Upper lobe of right lung (tissue), 1 donor: ENCODE measurements at places on chromosomes 16 and 17.

DNA sequence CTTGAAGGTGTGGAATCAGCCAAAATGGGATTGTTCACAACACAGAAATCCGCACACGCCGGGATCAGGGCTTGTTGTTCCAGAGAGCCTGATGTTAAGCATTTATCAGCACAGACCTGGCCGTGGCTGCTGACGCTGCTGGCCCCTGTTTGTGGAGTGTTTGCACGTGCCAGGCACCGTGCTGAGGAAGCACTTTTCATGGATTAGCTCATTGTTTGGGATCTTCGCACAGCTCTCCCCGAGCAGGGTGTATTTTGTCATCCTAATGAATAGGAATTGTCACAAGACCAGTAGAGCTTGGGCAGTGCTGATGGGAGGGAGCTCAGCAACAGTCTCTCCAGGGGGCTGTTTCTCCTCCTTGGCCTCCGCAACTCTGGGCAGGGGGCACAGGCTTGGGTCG, 160.4 kb upstream of the PLCG2 start:
- no peak for DNase-seq

DNA sequence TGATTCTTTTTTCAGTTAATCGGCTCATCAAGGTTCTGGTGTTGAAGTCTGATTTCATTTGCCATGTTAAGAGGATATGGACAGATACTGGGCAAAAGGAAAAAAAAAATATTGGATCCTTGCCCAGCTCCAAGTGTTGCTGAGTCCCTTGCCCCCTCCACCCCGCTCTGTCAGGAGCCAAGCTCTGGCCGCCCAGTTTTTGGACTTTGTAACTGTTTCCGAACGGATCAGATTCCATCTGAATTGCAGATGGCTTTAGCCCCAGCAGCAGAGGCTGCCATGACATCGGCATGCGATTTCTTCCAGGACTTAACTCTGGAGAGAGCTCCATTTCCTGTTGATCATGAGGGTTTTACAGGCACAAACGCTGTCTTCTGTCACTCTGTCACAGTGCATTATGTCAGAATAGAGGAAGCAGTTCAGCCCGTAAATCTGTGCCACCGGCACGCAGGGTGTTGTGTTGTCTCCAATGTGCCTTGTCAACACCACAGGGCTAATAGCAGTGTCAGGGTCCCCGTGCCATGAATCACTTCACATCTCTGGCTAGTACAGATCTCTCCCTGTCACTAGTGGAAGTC, 615.6 kb downstream of the MAF start:
- DNase-seq, result no peak

- no peak for DNase-seq
Observed at GRCh38 chr16:82643136-82643535, 16.4 kb downstream of the CDH13 start.

DNA sequence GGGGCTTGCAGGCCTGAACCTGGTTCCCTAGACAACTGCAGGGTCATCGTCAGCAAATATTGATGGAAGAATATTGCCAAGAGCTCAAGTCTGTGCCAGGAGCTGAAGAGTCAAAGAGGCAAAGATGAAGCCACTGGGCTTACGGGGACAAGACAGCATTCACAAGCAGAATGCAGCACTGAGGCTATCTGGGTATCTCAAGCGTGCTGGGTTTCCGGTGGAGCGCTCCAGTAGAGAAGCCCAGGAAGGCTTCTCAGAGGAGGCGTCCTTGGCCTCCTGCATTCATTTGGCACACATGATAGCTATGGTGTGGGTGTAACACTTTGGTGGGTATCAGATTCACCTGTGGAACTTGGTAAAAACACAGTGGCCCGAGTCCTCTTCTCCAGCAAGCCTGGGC, 2.9 kb downstream of the FADS6 start:
- DNase-seq, result no peak

- DNase-seq, result no peak
Observed at GRCh38 chr16:22270525-22270924, 26.7 kb upstream of the POLR3E start.

GRCh38 chr16:70638814-70639792, 7.3 kb upstream of the IL34 start:
- DNase-seq, result no peak

DNA sequence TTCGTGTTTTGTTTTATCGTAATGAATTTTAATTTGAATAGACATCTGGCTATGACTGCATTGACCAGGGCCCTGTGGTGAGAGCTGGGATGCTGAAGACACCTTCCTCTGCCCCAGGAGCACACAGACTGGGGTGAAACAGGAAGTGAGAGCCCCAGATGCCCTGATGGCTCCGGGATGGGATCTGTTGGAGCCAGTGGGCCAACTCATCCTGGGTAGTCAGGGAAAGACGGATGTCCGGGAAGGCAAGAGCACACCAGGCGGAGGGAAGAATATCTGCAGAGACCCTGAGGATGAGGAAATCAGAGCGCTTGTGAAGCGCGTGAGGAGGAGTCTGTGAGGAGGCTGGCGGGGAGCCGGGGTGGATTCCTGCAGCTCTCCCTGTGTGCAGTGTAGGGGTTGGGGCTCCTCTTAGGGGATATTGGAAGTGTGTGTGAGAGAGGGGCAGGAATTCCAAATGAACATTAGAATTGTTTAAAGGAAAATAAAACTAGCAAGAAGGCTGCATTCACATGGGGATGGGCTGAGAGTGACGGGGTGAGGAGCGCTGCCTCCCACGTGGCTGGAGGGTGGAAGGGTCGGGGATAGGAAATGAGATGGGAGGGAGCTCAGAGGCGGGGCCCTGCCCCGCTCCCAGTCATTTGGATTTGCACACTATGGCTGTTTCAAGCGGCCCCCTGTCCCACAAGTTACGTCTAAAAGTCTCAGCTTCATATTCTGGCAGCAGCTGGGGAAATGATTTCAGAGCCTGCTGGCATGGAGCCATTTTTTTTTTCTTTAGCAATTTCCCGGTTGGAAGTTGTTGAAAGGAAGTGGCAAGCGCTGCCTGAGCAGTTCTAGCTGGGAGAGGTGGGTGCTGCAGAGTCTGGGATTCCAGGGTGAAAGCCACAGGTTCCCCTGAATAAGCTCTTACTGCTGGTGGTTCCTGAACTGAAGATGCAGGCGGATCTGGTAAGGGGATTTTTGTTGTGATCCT, 71.2 kb upstream of the LGALS9 start:
- DNase-seq, result no peak

DNA sequence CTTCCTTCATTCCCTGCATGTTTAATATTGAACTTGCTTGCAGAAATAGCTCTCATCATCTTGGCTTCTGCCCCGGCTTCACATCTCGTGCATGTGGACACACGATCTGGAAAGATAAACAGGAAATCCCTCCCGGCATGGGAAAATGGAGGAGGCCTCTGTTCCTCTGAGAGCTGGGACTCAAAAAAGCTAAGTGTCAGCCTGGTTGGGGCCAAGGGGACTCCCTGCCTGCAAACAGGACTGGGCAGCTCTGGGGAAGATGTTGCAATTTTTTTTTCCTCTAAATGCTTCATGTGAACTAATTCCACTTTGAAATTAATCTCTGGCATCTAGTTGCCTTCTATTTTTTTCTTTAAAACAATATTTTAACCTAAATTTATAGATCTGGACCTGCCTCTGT, 24.8 kb downstream of the ITPRIPL2 start:
- no peak for DNase-seq

DNA sequence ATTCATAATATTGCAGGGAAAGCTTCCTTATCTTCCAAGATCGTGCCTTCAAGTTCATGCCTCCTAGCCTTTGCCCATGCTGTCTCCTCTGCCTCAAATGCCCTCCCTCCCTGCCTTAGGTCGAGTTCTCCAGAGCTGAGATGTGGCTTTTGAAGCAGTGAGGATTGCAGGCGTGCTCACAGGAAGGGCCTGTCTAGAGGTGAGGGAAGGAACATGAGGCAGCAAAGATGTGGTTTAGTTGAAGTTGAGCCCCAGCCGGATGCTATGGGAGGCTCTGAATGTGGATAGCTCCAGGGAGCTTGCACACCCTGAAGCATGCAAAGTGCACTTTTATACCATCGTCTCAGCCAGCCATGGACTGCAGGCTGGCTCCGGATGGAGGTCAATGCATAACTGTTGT, 754.6 kb upstream of the EEF2KMT start:
- no peak for DNase-seq

GRCh38 chr17:67439269-67439668, 62.2 kb downstream of the PITPNC1 start:
- no peak for DNase-seq

- peak; percentile 71 for DNase-seq
Observed at GRCh38 chr16:72996291-72997062, 51.5 kb downstream of the ZFHX3 start.

DNA sequence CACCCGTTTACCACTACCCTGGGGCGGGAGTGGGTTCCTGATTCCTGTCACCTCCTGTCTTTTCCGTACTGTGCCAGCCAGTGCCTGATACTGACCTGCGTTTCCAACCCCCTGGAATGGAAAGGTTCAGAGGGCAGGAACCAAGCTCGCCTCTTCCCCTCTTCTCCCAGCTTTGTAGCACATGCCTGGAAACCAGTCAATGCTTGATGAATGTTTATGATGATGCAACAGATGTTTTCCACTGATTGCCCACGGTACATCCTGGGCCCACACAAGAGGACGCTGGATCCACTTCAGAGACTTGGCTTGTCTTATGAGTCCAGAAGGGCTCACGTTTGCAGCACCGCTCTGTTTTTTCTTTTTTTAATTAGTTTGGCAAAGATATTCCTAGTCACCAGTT, 262.0 kb downstream of the CPPED1 start:
- DNase-seq, result no peak

DNA sequence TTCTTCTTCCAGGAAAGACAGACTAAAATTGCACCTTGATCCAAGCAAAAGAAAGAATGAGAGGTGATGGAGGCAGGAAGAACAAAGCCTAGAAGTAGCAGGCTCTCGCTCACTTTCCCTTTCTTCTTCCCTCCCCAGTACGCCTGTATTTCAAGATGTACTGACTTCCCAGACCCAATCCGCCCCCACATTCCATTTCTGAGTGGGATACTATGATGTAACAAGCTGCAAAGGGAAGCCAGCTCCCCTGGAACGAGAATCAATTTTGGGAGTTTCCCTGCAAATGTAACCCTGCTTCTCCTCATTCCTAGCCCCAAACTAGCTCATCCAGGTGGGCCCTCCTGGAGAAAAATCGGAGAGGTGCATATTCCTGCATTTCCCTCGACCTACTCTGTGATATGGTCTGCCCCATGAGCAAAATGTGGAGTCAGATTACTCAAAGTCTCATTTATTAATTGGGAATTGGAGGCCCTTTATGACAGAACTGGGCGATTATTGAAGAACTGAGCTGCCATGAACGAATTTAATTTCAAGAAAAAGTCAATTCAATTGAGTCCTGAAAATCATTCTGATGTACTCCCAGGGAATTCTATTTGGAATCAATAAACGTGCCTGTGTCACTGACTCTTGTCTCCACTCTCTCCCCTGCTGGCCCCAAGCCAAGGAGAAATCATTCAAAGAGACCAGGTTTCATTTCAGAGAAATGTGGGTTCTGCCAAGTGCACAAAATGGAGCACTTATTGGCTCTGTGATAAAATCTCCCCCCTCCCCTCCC, 398.9 kb downstream of the SHISA9 start:
- no peak for DNase-seq

DNA sequence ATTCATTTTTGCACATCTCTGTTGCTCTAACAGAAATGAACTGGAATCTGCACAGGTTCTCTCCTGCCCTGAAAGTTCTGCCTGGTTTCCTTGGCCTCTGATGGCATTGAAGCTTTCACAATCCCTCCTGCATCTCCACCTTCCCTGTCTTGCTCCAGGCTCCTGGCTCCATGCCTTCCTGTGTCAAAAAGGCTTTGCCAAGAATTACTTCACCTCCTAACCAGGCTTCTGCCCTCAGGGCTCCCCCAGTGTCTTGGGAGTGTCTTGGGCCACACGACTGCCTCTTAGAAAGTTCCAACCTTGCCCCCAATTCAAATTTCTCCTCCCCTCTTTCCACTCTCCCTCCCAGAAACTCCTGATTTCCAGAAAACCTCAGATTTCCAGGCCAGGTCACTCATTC, 37.0 kb upstream of the DNAH9 start:
- DNase-seq, result no peak

DNA sequence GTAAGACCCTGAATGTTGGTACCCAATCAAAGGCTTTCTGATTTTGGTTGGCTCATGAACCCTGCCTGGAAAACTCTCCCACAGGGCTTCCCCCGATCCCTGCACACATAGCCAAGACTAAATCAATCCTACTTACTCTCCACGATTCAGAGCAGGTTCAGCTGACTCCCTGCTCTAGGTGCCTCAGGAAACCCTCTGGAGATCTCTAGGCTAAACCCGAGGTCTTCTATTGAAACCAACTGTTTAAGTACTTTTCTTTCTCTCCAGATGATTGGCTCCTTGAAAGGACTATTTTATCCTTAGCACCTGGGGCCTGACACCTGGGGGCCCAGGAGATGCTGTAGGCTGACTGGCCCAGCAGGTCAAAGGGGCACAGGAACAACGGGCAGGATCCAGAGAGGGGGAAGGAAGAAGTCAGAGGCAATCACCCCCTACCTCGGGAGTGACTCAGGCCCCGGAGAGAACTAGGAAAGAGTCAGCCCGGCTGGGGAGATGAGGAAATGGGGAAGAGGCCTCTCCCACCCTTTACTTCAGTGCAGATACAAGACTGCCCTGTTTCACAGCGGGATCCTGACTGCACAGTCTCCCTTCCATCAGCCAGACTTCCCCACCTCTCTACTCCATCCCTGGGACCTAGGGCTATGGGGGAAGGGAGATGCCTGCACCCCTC, 2.0 kb downstream of the TBC1D10B start:
- no peak for DNase-seq

DNA sequence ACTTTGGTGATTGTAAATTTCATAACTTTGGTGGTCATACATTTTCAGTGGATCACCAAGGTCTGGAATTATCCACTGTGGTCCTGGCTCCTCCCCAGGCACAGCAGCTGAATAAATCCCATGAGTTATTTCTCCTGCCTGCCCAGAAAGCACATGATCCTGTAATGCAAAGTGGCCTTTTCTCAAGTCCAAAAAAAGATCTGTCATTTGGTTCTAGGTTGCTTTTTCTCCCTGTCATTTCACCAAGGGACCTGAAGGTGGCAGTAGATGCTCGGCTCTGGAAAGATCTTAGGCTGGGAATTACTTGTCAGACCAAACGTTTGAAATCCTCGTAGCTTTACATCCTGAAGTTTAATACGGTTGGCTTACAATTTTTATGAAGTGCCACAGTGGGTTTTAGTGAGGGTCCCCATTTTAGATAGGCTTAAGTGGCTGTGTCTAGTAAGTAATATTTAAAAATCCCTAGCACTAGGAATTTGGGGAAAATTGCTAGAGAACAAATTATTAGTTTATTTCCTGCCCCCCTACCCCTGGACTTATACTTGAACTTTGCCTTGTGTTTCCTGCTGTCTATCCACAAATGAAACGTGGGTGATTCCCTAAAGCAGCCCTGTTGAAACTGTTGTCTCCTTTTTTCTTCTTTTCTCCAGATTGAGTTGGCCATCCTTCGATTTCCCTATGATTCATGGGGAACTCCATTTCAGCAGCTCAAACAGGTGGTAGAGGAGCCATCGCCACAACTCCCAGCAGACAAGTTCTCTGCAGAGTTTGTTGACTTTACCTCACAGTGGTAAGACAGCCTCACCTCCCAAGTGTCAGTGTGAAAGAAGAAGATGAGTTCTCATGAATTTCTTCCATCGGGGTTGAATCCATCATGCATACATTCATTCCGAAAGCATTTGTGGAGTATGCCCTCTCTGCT, 111.7 kb downstream of the MAP2K6 start:
- no peak for DNase-seq
